Tibial artery (tissue), 4 donors: ENCODE measurements at places on chromosomes 6 and 20.

- DNase-seq, result no peak
Measured at GRCh38 chr6:13367396-13367795, 39.1 kb upstream of the TBC1D7 start.

DNA sequence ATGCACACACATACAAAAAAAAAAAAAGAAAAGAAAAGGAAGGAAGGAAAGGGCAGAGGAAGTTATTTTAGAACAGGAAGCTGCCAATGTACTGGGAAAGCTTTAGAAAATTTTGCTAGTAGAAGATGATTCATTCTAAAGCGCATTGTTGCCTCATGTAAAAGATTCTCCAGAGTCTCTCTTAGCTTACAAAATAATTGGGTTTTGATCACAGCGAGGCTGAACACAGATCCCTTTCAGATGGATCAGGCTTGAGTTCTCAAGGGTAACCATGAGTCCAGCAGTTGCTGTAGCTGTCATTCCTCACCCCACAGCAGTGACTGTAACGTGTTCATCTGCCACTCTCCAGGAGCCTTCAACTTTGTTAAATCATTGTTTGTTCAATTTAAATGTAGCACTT, 81.9 kb downstream of the PHACTR2 start:
- no peak for DNase-seq

GRCh38 chr20:62365814-62366369, 1.2 kb downstream of the LAMA5 start:
- peak; percentile 93 for DNase-seq

GRCh38 chr6:28695715-28696114, 170.0 kb downstream of the GPX5 start:
- DNase-seq, result no peak

GRCh38 chr6:36955671-36956445, 1.3 kb downstream of the PI16 start:
- DNase-seq, result no peak

DNA sequence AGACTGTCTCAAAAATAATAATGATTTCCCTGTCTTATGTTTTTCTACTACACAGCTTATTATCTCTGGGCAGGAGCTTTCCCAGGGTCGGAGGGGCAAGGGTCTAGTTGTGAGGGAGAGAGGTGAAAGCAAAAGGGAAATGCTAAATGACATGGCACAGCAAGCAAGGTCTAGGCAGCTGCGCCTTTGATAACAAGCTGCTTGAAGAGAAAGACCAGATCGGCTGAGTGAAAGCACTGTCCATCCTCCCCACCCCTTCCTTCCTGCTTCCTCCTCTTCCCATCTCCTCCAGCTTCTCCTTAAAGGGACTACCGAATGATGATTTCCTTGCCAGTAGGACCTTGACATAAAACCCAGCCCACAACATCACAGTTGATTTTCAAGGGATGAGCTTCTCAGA, 158.1 kb upstream of the AKAP12 start:
- peak; percentile 27 for DNase-seq

DNA sequence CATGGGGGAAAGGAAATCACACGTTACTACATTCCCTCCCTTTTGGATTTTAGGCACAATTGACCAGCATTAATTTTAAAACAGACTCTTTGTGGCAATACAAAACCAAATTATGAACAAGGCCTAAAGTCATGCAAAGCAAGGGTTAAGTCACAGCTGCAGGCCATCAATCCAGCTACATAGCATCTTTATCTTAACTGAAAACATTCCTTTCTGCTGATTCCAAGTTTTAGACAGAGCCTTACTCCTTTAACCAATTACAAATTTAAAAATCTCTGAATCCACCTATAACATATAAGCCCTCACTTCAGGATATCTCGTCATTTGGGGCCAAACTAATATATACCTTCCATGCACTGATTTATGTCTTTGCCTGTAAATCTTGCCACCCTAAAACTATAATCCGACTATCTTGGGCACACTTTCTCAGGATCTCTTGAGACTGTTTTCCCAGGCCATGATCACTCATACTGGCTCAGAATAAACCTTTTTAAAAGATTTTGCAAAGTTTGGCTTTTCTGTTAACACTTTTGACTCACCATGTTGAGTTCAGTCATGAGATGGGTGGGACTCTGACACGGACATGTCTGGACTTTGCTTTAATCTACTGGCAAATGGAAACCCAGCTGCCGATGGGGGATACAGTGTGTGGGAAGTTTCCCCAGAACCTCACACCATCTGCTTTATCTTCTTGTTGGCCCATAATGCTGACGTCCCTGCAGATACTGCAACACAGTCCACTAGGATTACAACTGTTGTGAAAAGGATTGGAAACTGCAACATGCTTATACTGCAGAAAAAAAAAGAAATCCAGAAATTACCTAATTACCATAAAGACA, 757.0 kb downstream of the PTPRT start:
- DNase-seq, result peak; percentile 37

DNA sequence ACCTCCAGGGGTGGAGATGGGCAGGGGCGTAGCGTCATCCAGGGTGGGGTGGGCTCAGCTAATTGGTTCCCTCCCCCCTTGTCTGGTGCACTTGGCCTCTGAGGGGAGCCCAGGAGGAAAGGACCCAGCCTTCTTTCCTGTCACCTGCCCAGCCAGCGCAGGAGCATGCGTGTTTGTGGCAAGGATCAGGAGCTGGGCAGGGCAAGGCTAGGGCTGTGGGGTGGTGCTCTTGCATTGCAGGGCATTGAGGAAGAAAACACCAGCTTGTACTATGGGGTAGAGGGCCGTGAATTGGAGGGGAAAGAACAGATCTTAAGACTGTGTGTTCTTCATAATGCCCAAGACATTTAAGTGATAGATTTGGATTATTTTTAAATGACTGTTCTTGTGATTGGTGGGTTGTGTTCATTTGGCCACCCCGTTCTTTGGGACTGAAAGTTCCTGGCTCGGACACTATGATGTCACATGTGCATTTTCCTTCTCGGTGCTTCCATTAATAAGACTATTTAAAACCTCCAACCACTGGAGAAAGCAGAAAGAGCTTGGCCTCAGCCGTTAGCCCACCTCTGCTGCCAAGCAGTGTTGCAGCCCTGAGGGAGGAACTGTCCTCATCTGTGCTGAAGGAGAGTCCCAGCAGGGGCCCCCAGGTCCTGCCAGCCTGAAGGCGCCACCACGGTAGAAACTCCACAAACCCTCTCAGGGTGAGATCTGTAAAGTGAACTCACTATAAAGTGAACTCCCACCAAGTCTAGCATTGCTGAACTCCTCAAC, 136.2 kb upstream of the INSM1 start:
- no peak for DNase-seq

- no peak for DNase-seq
Measured at GRCh38 chr6:106520711-106521401, 108.4 kb downstream of the RTN4IP1 start.

DNA sequence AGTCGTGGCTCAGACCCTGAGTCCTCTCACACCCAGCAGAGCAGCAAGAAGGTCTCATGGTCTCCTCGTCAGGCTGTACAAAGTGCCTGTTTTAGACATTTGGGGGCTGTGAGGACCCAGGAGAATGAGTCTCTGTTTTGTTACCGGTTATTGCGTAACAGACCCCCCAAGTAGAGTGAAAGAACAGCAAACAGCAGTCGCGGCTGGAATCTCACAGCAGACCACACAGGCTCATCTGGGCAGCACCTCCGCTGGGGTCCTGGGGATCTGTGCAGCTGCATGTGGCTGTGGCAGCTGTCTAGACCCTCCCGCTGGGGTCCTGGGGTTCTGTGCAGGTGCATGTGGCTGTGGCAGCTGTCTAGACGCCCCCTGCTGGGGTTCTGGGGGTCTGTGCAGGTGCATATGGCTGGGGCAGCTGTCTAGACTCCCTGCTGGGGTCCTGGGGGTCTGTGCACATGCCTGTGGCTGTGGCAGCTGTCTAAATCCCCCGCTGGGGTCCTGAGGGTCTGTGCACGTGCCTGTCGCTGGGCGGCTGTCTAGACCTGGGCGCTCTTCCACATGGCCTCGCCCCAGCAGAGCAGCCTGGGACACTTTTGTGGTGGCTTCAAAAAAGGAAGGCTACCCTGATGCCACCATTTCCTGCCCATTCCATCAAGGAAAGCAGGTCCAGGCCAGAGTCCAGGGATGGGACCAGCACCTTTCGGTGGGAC, 24.7 kb downstream of the ENTPD6 start:
- DNase-seq, result peak; percentile 56

- no peak for DNase-seq
Measured at GRCh38 chr20:37359836-37360235, 13.9 kb downstream of the SRC start.

GRCh38 chr6:5208057-5208456, 52.7 kb downstream of the LYRM4 start:
- DNase-seq, result no peak

GRCh38 chr6:75882734-75883133, 133.7 kb downstream of the MYO6 start:
- DNase-seq, result no peak

- no peak for DNase-seq
Measured at GRCh38 chr20:29742699-29743100, 1514.8 kb upstream of the DEFB115 start.

GRCh38 chr6:139146317-139146726, 11.4 kb downstream of the HECA start:
- DNase-seq, result no peak

GRCh38 chr20:32535953-32536823, 48.9 kb downstream of the NOL4L start:
- DNase-seq, result no peak

- DNase-seq, result no peak
Measured at GRCh38 chr20:41222703-41223102, 85.4 kb downstream of the PLCG1 start.

GRCh38 chr20:57711311-57711712, 1.5 kb upstream of the PMEPA1 start:
- DNase-seq, result no peak

- DNase-seq, result no peak
Measured at GRCh38 chr6:5684320-5685053, 322.2 kb downstream of the NRN1 start.

DNA sequence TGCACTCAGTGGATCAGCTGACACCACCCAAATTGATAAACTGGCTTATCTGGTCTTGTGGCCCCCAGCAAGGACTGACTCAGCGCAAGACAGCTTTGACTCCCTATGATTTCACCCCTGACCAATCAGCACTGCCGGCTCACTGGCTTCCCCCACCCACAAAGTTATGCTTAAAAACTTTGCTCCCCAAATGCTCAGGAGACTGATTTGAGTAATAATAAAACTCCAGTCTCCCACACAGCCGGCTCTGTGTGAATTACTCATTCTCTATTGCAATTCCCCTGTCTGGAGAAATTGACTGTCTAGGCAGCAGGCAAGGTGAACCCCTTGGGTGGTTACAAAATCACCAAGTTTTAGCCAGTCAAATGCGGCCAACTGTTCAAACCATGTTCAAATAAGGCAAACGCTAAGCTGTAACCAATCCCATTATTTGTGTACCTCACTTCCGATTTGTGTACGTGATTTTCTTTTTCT, 32.5 kb downstream of the SLC22A2 start:
- no peak for DNase-seq

DNA sequence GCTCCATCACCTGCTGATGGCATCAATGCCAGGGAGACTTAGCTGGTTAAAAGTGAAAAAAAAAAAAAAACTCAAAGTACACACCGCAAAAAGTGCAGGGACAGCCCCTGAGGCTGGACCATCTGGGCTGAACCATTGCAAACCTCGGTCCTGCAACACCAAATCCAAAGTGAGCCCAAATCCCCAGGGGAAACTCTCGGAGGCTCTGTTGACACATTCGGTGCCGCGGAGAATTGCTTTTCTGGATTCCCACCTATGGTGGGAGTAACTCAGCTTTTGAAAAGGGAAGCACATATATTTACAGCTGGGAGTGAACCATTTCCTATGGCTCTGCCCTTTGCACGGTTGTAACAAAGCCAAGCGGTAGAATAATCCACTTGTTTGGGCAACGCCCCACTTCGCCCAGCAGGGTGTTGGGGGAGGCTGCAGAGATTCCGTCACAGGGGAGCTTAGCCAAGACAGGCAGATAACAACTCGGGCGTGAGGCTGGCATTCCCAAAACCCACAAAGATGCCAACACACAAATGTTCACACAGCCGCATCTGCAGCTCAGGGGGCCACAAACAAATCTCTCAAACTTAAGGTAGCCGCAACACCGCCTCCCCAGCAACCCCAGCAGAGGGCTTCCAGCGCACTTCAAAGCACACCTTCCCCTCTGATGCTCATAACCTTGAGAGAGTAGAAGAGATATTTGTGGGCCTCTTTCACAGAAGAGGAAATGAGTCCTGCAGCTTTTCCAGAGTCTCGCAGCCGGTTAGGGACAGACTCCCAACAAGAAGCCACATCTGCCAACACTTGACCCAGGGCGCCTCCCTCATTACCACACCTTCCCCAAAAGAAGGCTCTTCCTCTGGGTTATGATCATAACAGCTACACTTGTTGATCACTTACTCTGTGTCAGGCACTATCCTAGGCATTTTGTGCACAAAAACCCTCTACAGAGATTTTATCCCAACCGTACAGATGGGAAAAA, 11.4 kb downstream of the ZC3H12D start:
- no peak for DNase-seq

DNA sequence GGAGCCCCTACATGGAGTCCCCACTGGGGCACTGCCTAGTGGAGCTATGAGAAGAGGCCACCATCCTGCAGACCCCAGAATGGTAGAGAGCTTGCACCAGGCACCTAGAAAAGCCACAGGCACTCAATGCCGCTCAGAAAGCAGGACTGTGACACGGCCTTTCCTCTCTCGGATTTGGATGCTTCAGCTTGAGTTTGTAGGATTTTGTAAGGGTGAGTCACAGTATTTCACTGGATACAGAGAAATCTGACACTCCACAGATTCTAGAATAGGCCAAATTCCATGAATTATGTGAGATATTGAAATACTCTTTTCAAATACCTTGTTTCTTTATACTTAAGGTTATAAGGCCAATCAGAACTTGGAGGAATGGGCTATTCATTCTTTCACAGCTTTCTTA, 424.5 kb downstream of the HTR1B start:
- no peak for DNase-seq

- no peak for DNase-seq
Measured at GRCh38 chr6:148471624-148472159, 129.1 kb downstream of the SASH1 start.

GRCh38 chr6:127302728-127303660, 36.3 kb downstream of the RNF146 start:
- DNase-seq, result peak; percentile 48

DNA sequence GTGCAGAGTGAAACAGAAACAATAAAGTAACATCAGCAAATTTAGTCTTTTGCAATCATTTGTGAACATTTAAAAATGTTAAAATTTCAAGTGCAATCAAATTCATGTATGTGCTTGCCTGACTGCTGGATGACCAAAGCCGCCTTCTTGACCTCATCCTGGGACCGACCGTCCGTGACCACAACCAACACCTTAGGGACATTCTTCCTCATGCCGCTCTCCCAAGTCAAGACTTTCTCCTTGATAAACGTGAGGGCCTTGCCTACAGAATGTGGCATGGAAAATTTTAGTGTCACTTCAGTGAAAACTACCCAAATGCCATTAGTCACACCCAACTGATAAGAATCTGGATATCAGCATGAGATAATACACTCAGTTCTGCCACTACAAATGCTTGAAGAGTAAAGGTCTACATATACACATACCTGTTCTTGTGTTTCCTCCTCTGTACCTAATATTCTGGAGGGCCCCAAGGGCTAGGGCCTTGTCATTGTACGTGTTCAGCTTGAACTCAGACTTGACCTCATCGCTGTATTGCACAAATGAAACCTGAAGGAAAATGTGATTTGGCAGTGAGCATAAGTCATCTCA, 86.8 kb downstream of the COL12A1 start:
- no peak for DNase-seq

- no peak for DNase-seq
Measured at GRCh38 chr6:161401587-161402309, 127.9 kb upstream of the AGPAT4 start.
